CD4-positive, alpha-beta memory T cell (primary cell): ENCODE measurements at places on chromosomes 5 and 9.

GRCh38 chr9:133060417-133060841, 1.4 kb upstream of the CEL start:
- no peak for DNase-seq

- peak; percentile 97 for DNase-seq
Observed at GRCh38 chr9:92877531-92878430, at the start of gene ZNF484. Gene ZNF484, minus strand, starts transcription at chr9:92878038. Its CDS starts 3,009 bp downstream, at chr9:92875029.

GRCh38 chr5:717143-717542, 24.0 kb upstream of the TPPP start:
- no peak for DNase-seq

- DNase-seq = no peak
Observed at GRCh38 chr5:10520706-10521105, 43.2 kb upstream of the ANKRD33B start.

- DNase-seq = no peak
Observed at GRCh38 chr5:147483961-147484707, 25.7 kb downstream of the DPYSL3 start.

- no peak for DNase-seq
Observed at GRCh38 chr5:8686707-8687106, 817.8 kb downstream of the MTRR start.

DNA sequence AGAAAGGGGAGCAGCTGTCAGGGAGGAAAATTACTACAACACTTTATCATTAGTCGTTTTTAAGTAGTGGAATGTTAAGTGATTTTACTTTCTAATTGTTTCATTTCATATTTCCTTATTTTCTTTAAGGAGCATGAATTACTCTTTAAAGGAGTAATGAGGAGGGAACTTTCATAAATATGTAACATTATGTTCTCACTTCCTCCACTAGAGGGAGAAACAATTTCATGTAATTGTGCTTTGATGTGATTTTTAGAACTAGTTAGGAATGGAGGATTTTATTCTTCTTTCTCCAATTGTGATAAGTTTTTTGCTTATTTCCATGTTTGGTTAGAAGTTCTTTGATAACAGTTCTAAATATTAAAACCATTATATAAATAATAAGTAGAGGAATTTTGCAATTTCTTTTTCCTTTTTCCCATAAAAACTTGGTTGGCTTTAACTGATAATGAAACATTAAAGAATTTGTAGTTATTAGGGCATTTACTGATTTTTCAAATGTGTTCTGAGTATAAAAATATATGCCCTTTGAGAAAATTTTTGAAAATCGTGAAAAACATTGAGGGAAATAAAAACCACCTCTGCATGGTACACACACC, 25.6 kb downstream of the CEP78 start:
- DNase-seq = peak; percentile 19

GRCh38 chr9:25225938-25226760, 452.1 kb downstream of the TUSC1 start:
- DNase-seq = no peak

DNA sequence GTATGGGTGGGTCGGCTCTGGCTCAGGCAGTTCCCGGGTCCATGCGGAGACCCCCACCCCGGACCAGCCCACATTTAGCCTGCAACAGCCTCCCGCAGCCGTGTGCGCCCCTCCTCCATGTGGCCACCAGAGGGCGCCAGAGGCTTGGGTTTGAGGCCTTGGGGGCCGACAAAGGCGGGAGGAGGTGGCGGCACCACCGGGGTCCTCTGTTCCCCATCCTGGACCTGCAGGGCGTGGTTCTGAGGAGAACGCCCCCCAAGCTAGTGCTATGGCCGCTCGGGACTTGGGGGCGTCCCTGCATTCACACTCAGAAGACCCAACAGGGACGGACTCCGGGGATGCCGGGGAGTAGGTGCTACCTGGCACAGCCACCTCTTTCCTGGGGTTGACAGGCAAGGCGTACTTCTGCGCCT, 16.5 kb downstream of the ASS1 start:
- DNase-seq = peak; percentile 58

GRCh38 chr9:18741945-18742344, 268.0 kb downstream of the ADAMTSL1 start:
- no peak for DNase-seq
